ENCODE measurements at places on chromosomes 13 and 19.
A peak's percentile ranks its signal among the peaks of the same experiment; 100 is the strongest.

- DNase-seq: no peak
These were observed 22.1 kb upstream of the OLFM2 start for GRCh38 chr19:9958379-9958821.

- DNase-seq: no peak
These were observed 99.0 kb upstream of the MRI1 start for GRCh38 chr19:13665125-13665905.

DNA sequence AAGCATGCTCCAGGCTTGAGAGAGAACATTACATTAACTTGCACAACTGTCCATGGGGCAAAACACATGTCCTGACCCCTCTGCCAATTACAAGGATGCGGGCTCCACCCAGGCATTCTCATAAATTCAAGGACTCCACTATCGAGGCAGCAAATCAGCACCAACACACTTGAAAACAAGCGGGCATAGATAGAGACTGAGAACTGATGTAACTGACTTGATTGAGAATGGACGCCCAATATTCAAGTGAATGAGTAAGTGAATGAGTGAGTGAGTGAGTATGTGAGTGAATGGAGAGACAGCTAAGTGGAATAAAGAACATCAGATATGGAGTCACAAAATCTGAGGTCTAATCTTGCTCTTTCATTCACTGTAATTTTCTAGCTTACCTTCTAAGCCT is 75.0 kb upstream of the VSTM2B start:
- DNase-seq: no peak

DNA sequence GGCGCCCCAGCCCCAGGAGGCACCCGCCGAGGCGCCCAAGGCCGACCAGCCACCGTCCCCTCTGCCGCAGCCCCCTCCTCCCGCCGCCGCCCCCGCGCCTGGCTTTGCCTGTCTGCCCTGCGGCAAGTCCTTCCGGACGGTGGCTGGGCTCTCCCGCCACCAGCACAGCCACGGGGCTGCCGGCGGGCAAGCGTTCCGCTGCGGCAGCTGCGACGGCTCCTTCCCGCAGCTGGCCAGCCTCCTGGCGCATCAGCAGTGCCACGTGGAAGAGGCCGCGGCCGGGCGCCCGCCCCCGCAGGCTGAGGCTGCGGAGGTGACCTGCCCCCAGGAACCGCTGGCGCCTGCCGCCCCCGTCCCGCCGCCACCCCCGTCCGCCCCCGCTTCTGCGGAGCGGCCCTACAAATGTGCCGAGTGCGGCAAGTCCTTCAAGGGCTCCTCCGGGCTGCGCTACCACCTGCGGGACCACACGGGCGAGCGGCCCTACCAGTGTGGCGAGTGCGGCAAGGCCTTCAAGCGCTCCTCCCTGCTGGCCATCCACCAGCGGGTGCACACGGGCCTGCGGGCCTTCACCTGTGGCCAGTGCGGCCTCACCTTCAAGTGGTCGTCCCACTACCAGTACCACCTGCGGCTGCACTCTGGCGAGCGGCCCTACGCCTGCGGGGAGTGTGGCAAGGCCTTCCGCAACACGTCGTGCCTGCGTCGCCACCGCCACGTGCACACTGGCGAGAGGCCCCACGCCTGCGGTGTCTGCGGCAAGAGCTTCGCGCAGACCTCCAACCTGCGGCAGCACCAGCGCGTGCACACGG is 2.6 kb upstream of the NAT14 start:
- no peak for DNase-seq

DNA sequence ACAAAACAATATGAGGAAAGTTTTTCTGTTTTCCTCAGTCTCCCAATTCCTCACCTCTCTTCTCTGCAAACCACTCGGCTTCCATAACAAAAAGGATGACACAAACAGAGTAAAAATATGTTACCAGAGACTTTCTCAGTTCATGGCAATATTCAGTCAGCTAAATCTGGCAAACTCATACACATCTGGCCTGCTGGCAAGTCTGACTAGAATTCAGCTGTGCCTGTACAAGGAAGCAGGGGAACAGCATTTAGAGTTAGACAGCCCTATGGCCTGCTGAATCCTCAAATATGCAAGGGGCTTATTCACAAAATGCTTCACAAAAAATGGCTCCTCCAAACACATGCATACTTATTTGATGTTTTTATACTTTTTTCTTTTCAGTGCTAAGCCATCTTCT is 227.8 kb downstream of the ENOX1 start:
- no peak for DNase-seq

DNA sequence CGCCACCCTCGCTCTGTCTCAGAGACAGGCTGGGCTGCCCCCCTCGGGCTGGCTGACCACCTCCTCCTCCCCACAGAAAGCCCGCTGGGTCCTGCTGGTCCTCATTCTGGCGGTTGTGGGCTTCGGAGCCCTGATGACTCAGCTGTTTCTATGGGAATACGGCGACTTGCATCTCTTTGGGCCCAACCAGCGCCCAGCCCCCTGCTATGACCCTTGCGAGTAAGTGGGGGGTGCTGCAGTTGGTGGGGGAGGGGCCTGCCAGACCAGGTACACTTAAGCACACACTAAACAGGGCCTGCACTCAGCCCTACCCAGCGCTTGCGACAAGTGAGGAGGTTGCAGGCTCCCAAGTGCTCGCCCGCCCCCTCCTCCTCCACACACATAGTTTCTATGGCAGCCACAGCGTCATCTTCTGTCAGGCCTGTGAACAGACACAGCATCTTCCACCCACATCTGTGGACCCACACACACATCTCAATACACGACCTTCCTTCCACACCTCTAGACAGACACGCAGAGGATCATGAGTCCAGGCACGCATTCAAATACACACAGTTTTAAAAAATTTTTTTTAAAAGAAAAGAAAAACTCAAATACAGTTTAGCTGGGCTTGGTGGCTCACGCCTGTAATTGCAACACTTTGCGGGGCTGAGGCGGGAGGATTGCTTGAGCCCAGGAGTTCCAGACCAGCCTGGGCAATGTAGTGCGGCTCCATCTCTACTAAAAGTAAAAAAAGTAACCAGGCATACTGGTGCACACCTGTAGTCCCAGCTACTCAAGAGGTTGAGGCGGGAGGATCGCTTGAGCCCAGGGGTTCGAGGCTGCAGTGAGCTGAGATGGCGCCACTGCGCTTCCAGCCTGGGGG is 18.4 kb downstream of the PLD3 start:
- DNase-seq: no peak

DNA sequence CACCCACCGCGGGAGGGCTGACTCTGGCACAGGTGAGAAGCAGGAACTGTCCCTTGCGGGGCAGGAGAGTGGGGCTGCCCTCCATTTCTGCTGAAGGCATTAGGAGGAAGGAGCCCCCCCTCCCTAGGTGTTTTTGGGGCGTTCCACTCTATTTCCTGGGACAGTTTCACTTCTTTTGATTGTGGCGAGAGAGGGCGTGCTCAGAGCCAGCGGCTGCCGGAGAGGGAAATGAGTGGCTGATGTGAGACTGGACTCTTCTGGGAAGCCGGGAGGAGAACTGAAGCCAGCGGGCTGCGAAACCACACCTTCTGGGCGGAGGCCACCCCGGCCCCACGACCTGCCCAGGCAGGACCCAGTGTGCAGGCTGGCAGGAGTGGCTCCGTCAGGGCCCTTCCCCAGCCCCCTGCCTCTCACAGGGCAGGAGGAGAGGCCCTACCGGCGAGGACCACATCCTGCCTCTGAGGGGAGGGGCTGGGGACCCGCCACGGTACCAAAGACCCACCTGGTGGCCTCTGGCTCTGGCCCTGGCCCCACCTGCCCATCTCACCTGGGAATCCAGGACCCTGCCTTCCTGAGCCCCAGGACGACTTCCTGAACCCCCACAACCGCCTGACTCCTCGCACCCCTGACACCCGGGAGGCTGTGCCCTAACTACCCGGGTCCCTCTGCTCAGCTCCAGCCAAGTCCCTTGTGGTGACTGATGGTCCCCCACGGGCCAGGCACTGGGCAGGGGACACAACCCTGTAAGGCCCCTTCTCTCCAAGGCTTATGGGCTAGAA is 25.9 kb downstream of the MPND start:
- peak; percentile 55 for DNase-seq

- no peak for DNase-seq
These were observed 14.0 kb downstream of the CD70 start for GRCh38 chr19:6576869-6577475.

- DNase-seq: no peak
These were observed 11.5 kb downstream of the UBXN6 start for GRCh38 chr19:4445963-4446703.

DNA sequence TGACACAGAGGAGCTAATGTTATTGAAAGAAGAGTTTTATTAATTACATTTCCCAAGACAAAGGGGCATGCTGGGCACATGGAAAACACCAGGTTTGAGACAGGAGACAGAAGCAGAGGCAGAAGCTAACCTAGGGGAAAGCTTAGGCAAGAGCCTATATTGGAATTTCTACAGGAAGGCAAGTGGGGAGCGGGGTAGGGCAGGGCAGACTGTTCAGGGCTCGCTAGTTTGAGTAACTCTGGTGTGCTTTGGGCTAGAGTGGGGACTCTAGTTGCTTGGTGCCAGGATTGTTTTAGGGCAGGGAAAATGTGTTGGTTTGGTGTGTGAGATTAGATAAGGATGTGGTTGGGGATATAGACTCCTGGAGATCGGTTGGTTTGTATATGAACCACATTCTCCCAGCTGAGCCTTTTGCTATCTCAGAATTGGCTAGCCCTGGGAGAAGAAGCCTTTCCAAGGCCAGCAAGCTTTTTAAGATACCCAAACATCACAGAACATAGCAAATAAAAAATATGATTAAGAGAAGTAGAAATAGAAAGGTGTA is 8.4 kb upstream of the UFM1 start:
- no peak for DNase-seq

GRCh38 chr19:52270266-52270885 is 989 bp downstream of the ZNF766 start:
- DNase-seq: peak; percentile 4

DNA sequence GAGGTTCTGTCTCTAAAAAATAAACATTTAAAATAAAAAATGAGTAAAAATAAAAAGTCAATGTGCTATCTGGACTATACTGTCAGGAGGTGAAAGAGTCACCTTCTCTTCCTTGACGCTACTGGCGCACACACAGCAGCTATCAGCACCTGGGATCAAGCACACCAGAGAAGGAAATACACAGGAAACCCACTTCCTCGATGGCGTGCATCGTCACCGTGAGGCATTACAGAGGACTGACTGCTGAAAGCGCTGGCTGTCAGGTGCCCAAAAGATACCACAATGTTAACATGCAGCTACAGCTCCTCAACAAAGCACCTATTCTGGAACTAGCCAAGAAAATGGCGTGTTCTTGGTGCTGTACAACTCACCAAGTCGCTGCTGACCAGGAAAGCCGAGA is 6.1 kb downstream of the SLC35E1 start:
- no peak for DNase-seq

DNA sequence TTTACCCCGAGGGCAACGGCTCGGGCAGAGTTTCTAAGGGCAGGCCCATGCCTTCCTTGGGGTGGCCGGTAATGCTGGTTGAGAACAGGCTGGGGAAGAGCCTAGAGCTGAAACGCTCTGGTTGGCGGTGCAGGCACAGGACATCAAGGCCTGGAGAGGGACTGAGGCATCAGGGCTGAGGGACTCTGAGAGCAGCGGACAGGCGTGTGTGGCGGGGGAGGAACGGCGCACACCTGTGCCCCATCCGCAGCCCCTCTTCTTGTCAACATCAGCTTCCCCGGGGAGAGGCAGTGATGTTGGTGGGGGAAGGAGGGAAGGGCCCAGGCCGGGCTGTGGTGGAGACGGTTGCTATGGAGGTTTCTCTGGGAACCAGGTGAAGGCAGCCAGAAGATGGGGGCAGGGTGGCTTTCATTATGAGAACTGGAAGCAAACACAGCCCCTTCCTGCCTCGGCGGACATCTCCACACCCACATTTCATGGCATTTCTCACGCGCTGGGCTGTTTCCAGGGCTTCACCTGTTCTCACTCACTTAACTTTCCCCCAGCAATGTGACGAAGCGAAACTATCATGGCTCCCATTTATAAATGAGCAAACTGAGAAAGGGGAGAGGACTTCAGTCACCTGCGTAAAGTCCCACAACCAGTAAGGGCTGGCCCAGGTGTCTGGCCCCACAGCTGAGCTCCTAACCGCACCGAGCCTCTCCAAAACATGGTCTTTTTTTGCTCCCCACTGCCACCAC is 8.2 kb upstream of the ATF5 start:
- no peak for DNase-seq

DNA sequence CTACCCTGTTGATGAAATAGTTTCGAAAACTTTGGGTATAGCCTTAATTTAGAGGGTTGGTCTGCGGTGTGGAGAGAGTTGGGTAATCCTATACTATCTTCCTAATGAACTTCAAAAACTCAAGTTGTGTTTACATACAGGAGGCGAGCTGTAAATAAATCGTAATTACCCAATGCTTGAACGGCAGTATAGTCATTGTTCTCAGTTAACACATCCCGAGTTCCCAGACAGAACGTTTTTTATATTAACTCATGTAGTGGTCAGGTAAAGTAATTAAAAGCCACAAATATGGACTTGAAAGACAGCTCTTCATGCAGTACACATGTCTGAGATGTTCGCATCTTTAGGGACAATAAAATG is 1.5 kb downstream of the PDS5B start:
- DNase-seq: peak; percentile 26

- DNase-seq: peak; percentile 24
These were observed 21.5 kb upstream of the GSX1 start for GRCh38 chr13:27770809-27771208.

- no peak for DNase-seq
These were observed 191.8 kb downstream of the GGACT start for GRCh38 chr13:100396776-100397175.

DNA sequence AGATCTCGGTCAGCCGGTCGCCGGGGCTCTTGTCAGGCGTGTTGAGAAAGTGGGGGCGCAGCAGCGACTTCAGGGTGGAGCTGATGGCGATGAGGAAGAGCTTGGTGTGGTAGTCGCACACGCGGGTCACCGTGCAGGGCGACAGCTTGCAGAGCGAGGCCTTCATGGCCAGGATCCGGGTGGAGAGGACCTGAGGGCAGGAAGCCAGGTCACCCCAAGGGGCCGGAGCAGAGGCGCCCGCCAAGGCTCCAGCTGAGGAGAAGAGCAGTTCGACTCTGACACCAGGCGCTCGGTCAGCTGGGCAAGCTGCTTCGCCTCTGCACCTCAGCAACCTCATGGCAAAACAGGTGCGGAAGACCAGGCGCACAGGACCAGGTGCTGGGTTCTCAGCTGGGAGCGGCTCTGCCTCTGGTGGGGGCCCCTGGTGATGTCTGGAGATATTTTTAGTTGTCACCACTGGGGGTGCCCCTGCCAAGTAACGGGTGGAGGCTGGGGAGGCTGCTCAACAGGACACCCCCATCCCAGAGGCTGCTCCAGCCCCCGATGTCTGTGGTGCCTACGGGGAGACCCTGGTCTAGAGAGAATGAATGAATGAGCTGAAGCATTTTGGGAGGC is 15.9 kb downstream of the CFD start:
- no peak for DNase-seq
